ENCODE measurements at places on chromosomes 7 and 10.

GRCh38 chr7:140348161-140348849 is 50.0 kb downstream of the SLC37A3 start:
- no peak for DNase-seq

- DNase-seq: no peak
Measured at GRCh38 chr7:25989140-25989705, 162.8 kb upstream of the NFE2L3 start.

- DNase-seq: no peak
Measured at GRCh38 chr10:118958984-118959925, 70.3 kb upstream of the NANOS1 start.

- no peak for DNase-seq
Measured at GRCh38 chr7:142654398-142654797, 94.9 kb upstream of the PRSS1 start.

DNA sequence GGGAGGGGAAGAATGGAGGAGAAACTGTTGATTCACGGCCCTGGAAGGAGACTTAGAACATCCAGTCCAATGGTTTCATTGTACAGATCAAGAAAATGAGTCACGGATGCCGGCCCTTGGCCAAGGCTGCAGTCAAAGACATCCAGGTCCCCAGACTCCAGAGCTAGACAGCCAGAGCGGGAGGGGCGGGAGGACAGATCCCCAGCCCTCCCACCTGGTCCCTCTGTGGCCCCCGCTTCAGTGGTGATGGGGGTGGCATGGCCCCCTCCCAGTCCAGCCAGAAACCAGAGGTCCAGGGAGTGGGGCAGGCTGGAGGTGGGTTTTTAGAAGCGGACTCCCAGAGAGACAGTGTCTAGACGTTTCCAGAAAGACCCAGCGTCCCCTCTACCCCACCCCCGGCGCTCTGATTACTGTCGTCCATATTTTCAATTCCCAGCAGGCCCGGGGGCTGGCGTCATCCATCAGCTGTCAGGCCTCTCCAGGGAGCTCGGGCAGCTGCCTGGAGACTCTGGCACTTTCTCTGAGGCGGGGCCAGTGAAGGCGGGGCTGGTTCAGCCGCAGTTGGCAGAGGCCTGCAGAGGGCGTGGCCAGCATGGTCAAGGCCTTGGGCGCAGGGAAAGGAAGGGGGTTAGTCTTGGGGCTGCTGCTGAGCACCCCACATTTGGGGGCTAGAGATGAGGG is 8.0 kb upstream of the HSPB1 start:
- DNase-seq: no peak

- DNase-seq: no peak
Measured at GRCh38 chr7:116354546-116355423, 144.4 kb downstream of the TES start.

DNA sequence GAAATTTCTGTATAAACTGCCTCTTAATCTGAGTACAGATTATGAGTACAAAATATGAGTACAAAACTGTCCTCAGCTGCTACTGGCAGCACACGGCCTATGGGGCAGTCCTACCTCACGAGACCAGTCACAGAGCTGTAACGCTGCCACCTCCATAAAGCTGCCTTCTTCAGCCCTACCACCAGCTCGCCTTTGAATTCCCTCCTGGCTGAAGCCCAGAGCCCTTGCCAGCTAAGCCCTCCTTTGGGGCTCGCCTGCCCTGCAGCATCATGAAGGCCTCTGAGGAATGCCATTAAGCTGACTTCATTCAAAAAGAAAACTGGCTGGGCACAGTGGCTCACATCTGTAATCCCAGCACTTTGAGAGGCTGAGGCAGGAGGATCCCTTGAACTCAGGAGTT is 180.0 kb upstream of the SH2B2 start:
- no peak for DNase-seq
